ENCODE measurements at places on chromosomes 12 and 14. TPM values are rescaled to one million over a fixed set of nuclear protein-coding genes. Genes with fewer than 3 reads are reported as not detected.

DNA sequence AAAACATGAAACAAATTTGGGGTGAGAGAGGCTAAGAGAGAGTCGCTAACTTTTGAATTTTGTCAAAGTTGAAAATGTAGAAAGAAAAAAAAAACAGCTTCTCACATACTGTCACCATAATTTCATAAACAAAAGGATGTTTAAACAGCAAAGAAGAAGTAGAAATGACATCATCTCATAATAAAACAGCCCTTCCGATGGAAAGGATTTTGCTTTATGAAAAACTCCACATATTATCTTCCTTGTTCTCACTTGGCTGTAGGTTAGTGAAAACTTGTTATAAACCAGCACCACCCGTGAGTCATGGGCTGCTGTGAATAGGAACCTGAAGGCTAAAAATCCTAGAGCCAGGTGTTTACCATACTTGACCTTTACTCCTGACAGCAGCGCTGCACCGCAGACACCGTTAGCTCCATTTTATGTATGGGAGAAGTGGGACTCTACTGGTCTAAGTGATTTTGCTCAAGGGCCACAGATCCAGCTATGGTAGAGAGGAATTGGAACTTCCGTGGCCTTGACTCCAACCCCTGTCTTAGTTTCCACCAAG lies 63.0 kb upstream of the VRK1 start:
- no peak overlapping the region for H3K27ac ChIP-seq
- H3K4me3 ChIP-seq, result no peak overlapping the region
- DNase-seq, result no peak
- H3K4me1 ChIP-seq, result peaks cover 3% of the 10 kb centered on the region

DNA sequence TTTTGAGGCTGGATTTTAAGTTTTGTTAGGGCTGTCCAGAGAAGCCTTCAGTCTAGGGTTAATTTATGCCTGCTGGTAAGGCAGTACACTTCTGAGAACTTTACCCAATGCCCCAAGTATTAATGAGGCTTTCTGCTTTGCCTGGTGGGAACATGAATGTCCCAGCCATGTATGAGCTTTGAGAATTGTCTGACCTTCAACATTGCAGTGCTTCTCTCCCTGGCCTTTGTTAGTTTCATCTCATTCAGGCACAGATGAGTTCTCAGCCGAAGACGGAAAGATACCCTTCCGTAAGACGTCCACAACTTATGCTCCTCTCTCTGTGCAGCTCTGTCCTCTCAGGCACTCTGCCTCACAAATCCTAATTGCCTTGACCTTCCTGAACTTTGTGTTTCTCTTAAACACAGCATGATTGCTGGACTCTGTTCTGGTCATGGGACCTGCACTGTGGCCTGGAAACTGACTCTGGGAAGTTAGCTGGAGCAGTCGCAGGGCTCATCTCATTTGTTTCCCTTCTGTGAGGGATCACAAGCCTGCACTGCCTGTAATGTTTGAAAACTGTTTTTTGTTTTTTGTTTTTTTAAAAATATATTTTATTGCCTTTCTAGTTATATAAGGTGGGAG lies 15.7 kb downstream of the CHPT1 start:
- no peaks in the 10 kb centered on the region for H3K36me3 ChIP-seq
- H3K4me3 ChIP-seq, result no peak overlapping the region
- DNase-seq, result peak; percentile 85
- peak overlapping the region; percentile 76 for H3K27ac ChIP-seq
- H3K4me1 ChIP-seq, result peaks cover 14% of the 10 kb centered on the region

- no peak overlapping the region for H3K4me3 ChIP-seq
- no peaks in the 10 kb centered on the region for H3K27me3 ChIP-seq
- H3K36me3 ChIP-seq, result no peaks in the 10 kb centered on the region
- DNase-seq, result no peak
- no peaks in the 10 kb centered on the region for H3K4me1 ChIP-seq
These were observed 83.4 kb downstream of the GAS2L3 start for GRCh38 chr12:100656856-100657255.

- H3K4me3 ChIP-seq, result no peak overlapping the region
- no peaks in the 10 kb centered on the region for H3K36me3 ChIP-seq
- DNase-seq, result no peak
- no peaks in the 10 kb centered on the region for H3K4me1 ChIP-seq
- no peak overlapping the region for H3K27ac ChIP-seq
These were observed 453.7 kb downstream of the ATP23 start for GRCh38 chr12:58395056-58395455.

GRCh38 chr14:56816574-56817391 lies 6.5 kb upstream of the OTX2 start:
- no peak overlapping the region for H3K27ac ChIP-seq
- H3K27me3 ChIP-seq, result no peaks in the 10 kb centered on the region
- DNase-seq, result no peak
- H3K4me3 ChIP-seq, result peak overlapping the region; percentile 15
- no peaks in the 10 kb centered on the region for H3K4me1 ChIP-seq
- H3K36me3 ChIP-seq, result no peaks in the 10 kb centered on the region

DNA sequence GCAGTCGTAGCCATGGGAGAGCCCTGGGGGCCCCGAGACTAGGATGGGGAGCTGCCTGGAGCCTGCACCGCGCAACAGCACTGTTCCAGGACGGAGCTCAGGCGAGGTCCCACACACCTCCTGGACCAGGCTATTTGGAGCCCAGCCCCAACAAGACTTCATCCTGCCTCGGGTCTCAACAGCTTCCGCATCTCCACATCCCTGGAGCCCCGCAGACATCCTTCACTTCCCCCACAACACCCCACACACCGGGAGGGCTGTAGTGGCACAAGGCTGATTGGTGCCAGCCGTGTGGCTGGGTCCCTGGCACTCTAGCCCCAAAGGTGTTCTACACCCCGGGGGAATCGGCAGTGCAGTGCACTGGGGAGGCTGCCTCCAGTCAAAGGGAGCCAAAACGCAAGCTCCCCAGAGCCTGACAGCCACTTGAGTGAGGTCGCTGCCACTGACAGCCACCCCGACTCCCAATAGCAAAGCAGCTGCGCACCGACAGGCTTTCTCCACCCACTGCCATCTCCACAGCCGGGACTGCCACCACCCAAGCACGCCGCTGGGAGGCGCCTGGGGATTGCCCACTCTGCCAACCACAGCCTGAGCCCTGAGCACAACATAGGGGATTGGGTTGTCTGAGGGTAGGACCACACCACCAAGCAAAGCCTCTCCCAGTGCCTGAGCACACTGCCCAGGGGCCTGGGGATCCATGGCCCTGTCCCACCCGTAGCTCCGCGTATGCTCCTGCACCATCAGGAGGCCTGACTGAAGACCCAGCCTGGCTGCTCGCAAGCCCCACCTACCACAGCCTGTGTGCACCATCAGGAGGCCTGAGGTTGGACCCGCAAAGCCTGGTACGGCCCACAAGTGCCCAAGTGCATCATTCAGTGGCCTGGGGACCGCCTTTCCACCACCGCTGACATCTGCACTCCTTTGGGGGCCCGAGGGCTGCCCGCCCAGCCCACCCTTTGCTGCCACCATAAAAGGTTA lies 13.2 kb upstream of the KLRF1 start:
- H3K4me3 ChIP-seq, result peak overlapping the region; percentile 30
- DNase-seq, result peak; percentile 86
- no peak overlapping the region for H3K27ac ChIP-seq
- H3K4me1 ChIP-seq, result no peaks in the 10 kb centered on the region

- no peaks in the 10 kb centered on the region for H3K36me3 ChIP-seq
These were observed 69.8 kb downstream of the SCFD1 start for GRCh38 chr14:30691751-30692398.

SLC25A47 gene
- total RNA-seq, result 0.87 TPM

AHNAK2 gene
- 10.8 TPM for total RNA-seq

MGAT4C gene
- total RNA-seq, result 5.5 TPM

C14orf180 gene
- total RNA-seq, result 0.16 TPM

ORAI1 gene
- total RNA-seq, result 46.8 TPM

TTC7B gene
- 12.1 TPM for total RNA-seq

All from testis (tissue), 5 donors.